ENCODE measurements at places on chromosomes 12 and 14.
A peak's percentile ranks its signal among the peaks of the same experiment; 100 is the strongest.

DNA sequence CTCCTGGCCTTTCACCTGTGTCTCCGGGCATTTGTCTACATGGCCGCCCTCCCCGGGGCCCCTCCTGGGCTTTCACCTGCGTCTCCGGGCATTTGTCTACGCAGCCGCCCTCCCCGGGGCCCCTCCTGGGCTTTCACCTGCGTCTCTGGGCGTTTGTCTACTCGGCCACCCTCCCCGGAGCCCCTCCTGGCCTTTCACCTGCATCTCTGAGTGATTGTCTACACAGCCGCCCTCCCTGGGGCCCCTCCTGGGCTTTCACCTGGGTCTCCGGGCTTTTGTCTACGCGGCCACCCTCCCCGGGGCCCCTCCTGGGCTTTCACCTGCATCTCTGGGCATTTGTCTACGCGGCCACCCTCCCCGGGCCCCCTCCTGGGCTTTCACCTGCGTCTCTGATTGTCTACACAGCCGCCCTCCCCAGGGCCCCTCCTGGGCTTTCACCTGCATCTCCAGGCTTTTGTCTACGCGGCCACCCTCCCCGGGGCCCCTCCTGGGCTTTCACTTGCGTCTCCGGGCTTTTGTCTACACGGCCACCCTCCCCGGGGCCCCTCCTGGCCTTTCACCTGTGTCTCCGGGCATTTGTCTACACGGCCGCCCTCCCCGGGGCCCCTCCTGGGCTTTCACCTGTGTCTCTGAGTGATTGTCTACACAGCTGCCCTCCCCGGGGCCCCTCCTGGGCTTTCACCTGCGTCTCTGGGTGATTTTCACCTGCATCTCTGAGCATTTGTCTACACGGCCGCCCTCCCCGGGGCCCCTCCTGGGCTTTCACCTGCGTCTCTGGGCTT is 68.0 kb upstream of the GALNT9 start:
- DNase-seq, result no peak

- no peak for DNase-seq
Observed at GRCh38 chr12:47741340-47741703, 16.0 kb upstream of the ENDOU start.

DNA sequence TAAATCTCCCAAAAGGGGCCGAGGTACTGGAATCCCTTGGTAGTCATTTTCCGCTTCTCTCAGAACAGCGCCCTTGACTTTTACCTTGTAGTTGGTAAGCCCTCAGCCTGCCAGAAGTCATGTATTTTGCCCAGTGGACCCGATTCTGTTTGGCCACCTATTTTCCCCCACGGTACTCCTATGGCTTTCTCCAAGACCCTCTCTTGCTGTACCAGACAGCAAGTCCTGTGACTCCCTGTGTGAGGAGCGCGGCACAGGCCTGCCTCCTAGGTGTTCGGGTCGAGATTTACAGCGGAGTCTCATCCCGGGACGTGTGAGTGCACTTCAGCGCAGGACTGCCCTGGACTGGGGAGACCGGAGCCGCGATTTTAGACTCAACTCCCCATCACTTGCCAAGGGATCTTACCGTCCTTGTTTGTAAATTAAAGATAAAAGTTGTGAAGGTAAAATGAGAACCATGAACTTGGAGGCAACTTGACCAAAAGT is 1.1 kb upstream of the MBD6 start:
- peak; percentile 16 for DNase-seq

- DNase-seq, result no peak
Observed at GRCh38 chr12:103455020-103455763, 40.6 kb downstream of the C12orf42 start.

DNA sequence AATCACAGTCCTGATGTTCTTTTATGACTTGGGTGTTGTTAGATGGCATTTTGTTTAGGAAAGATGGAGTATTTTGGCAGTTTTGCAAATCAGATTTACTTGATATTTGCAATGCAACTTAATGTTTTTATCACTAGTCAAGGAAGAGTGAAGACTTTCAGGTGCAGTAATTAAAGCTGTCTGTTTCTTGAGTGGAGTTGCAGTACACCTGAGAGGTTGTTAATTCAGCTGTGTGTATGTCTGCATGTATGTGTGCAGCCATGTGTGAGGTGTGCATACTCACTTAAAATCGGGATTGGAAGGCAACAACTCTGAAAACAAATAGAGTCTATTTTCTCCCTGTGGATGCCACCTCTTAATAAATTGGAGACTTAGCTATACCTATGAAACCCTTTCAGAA is 94.5 kb downstream of the RMST start:
- DNase-seq, result no peak

- no peak for DNase-seq
Observed at GRCh38 chr12:105590571-105590970, 260.1 kb downstream of the C12orf75 start.

DNA sequence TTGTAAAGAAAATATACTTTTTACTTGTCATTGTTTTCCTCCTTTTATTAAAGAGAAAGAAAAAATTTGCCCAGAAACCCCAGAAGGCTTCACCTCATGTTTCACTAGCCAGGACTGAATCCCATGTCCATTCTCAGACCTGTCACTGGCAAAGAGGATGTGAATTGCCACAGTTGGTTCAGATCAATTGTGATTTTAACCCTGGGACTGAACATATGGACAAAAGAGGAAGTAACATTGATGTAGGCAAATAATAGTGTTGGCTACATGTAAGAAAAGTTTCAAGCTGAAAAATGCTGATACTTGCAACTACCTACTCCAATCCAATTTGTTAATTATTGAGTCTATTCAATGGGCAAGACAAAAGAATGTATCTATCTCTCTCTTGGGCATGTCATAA is 8.6 kb upstream of the CCDC196 start:
- DNase-seq, result no peak

GRCh38 chr14:69247676-69248440 is 12.1 kb upstream of the GALNT16 start:
- no peak for DNase-seq

- no peak for DNase-seq
Observed at GRCh38 chr12:3715999-3716398, 36.9 kb downstream of the CRACR2A start.

DNA sequence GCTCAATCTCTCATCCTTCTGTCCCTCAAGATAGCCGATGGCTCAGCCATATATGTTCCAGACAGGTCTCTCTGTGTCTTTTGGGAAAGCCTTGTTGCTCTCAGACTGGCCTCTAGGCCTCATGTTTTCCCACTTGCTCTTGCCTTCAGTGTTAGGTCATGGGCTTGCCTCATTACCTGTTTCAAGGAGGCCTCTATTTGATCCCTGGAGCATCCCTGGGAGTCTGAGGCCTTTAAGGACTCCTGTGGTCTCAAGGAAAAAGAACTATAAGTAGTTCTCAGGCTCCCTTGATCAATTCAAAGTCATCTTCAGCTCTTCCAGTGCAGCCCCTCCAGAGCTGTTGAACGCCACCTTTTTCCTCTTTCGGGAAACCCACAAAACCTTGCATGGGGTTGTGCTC is 47.9 kb downstream of the NTF3 start:
- no peak for DNase-seq

GRCh38 chr14:45868377-45868776 is 615.4 kb upstream of the MIS18BP1 start:
- no peak for DNase-seq

- DNase-seq, result no peak
Observed at GRCh38 chr12:131381716-131382430, 329.0 kb upstream of the SFSWAP start.

- no peak for DNase-seq
Observed at GRCh38 chr14:22221508-22221907, 367.5 kb downstream of the DAD1 start.

DNA sequence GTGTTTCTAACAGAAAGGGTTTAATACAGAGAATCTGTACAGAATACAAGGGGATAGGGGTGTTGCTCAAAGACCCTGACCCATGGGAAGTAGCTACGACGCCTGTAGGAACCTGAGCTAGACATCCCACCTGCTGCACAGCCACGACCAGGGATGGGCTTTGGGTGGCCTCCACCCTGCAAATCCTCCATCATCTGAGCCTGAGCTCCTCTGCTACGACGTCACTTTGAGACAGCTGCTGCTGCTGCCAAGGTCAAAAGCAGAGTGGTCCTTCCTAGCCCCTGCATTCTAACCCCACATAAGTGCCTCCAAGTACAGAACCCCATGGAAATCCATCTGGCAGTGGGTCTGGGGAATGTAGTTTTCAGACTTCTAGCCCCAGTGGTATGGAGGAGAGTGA is 43.8 kb downstream of the JAG2 start:
- no peak for DNase-seq

- no peak for DNase-seq
Observed at GRCh38 chr12:19946550-19946949, 421.8 kb upstream of the PDE3A start.

- no peak for DNase-seq
Observed at GRCh38 chr14:105890474-105891220, 364.3 kb downstream of the TMEM121 start.

DNA sequence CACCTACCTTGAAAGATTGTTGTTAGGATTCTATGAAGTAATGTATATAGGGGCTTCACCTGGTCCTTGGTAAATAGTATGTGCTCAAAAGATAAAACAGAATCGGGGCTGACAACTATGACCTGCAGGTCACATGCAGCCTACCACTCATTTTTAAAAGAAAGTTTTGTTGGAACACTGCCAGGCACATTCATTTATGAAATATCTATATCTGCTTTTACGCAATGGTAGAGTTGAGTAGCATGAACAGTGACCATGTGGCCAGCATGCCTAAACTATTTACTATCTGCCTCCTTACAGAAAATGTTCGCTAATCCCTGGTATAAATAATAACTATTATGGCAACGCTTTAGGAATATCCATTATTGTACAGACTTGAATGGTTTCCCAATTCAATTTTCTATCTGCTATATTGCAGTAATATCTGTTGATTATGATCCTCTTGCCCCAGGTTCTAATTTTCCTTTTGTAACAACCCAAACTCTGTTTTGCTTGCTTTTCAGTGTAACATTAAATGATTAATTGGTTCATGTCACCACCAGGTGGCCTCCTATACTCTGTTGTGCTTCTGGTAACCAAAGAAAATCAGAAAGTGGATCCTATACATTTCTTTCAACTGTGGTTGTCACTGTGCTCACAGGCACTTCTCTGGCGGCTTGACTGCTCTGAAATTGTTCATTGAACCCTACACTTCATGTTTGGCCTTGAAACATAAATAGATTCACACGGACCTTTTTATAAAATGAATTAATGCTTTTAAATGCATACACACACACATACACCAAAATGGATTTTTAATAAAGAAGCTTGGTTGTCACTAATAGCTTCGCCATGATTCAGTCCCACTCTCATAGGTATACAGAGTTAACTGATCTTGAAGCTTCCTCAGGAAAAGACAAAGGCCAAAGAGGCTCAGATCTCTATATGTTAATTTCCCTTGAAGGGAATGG is 227.7 kb upstream of the NPAS3 start:
- no peak for DNase-seq

DNA sequence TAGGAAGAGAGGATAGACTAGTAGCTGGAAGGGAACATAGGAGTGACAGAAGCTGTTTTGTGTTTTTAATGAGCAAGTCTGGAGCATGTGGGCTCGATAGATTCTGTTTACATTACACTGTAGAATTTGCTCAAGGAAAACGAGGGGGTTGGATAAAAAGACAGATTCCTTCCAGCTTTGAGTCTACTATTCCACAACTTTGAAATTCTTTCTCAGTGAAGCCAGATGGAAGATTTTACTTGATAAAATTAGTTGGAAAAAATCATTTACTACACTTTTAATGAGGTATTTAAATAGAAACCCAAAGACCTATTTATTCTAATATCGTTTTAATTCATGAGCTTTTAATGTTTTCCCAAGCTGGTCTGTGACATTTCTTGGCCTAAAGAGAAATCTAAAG is 19.5 kb upstream of the EPS8 start:
- no peak for DNase-seq

Measured in stimulated activated CD4-positive, alpha-beta T cell treated with anti-CD3 and anti-CD28 coated beads, Interleukin-1b, Interleukin-23, amount 100 ng/mL, for 24 hours (primary cell).